Right renal pelvis (tissue), 4 donors: ENCODE measurements at places on chromosomes 11 and 22.

GRCh38 chr11:57500515-57500914, 15.0 kb downstream of the SLC43A1 start:
- DNase-seq, result no peak

DNA sequence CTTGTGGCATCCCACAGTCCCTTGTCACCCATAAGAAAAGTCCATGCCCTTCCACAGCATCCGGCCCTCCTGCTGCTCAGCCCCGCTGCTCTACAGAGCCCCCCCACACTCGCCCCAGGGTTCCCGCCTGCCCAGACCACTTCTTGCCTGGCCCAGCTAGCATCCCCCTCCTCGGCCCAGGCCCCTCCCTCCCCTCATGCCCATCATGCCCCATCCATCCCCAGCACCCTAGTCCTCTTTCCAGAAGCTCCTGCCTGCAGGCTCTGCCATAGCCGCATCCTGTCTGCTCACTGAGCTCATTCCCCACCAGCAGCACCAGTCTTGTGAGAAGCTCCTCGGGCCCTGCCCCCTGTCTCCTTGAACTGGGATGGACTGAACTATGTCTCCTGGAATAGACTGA, 54.4 kb downstream of the LINC01488 start:
- no peak for DNase-seq

DNA sequence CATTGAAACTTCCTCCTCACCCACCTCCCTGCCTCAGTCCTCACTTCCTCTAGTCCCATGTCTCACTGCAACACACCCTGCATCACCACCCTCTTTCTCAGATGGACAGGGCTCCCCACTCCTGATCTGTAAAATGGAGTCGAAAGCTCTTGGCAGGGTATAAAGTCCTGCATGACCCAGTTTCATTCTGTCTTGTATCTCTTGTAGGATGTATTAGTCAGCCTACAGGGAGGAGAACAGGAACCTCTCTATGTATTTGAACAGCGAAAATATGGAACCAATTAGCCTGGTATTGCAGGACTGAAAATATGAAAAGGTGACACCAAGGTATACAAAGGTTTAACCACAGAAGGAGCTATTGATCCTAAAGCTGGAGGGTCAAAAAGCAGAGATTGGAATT, 156.9 kb upstream of the SNX19 start:
- DNase-seq, result no peak

DNA sequence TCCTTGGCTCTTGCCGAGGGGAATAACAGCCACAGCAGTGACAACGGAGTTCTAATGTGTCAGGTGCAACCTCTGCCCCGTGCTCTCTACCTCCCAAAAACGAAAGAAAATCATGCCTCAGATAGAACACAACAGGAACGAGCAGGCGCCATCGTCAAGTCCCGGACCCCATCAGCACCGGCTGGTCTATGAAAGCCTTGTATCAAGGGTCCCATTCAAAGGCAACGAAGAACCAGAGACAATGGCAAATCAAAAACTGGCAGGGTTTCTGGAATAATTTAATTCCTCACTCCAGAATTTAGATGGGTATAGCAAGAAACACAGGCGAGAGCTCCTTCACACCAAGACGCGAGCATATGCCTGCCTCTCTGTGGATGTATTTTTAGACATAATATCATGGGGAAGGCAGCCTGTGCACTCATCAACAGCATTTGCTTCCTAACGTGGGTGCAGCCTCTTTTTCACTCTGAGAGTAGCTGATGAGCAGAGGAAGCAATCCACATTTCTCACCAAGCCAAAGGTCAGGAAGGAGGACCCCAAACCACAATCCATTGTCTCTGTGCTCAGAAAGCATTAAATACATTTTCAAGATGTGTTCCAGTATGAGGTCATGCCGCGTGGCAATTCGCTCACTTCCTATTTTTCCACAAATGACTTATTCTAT, 193.4 kb upstream of the BLID start:
- no peak for DNase-seq

DNA sequence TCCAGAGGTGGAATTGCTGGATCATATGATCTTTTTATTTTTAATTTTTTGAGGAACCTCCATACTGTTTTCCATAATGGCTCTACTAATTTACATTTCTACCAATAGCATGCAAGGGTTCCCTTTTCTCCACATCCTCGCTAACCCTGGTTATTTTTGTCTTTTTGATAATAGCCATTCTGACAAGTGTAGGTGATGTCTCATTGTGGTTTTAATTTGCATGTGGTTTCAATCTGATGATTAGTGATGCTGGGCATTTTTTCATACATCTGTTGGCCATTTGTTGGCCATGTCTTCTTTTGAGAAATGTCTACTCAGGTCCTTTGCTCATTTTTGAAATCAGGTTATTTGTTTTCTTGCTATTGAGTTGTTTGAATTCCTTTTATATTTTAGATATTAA, 15.4 kb upstream of the OR4D5 start:
- no peak for DNase-seq

GRCh38 chr11:46278387-46279125, 1.1 kb downstream of the CREB3L1 start:
- no peak for DNase-seq

- DNase-seq, result no peak
Measured at GRCh38 chr22:49153921-49154320, 673.8 kb downstream of the BRD1 start.
